ENCODE measurements at places on chromosomes 4 and X. TPM values are rescaled to one million over a fixed set of nuclear protein-coding genes. Genes with fewer than 3 reads are reported as not detected.
A peak's percentile ranks its signal among the peaks of the same experiment; 100 is the strongest.

Gene PDK3
- total RNA-seq, result 20.6 TPM

Gene GPC3
- 2.8 TPM for total RNA-seq

Gene PDGFRA
- 45.8 TPM for total RNA-seq

Gene BTC
- total RNA-seq, result 1.8 TPM

Gene DUSP21
- total RNA-seq, result not detected

Gene RRH
- 0.19 TPM for total RNA-seq

Gene EXOC1L
- not detected for total RNA-seq

Gene SPP1
- total RNA-seq, result 0.15 TPM

GRCh38 chr4:7068279-7068842, 497 bp upstream of the GRPEL1 start:
- no peaks in the 10 kb centered on the region for H3K36me3 ChIP-seq
- DNase-seq, result no peak
- no peaks in the 10 kb centered on the region for H3K27me3 ChIP-seq
- H3K4me3 ChIP-seq, result peak overlapping the region; percentile 74
- H3K4me1 ChIP-seq, result peaks cover 47% of the 10 kb centered on the region

DNA sequence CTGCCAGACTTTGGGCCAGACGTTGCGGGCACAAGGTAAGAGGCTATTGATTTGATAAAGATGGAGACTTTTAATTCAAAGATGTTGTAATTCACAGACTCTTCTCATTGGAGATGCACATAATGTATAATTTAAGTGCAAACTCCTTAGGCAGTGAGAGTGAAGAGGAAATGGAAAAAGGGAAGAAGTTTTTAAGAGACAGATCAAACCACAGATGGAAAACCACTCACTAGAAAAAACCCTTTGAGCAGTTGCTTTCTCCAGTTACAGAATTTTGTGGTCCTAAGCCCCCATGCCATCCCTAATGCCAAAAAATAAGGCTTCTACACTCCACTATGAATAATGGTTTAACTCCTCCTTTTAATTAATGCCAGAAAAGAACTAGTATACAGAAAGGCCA, 977.1 kb upstream of the PRKX start:
- no peaks in the 10 kb centered on the region for H3K27me3 ChIP-seq
- no peak overlapping the region for H3K27ac ChIP-seq

DNA sequence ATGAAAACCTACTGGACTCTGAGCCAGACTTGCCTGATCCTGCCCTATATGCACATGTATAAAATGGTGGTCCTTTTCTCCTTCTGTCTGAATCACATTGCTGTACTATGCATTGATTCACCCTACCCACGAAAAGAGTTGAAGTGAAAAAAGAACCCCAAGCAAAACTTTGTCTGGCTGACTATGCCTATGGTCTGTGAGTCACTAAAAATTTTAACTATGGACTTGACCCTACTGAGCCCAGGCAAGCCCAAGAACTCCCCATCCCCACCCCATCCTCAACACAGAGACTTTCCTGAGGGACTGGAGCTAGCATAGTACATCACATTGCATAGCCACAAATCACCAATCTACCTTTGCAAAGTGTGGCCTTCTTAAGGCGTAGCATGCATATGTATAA, 116.6 kb upstream of the TENM3 start:
- H3K36me3 ChIP-seq, result no peaks in the 10 kb centered on the region
- H3K4me1 ChIP-seq, result no peaks in the 10 kb centered on the region
- no peak for DNase-seq
- H3K27ac ChIP-seq, result no peak overlapping the region
- no peaks in the 10 kb centered on the region for H3K27me3 ChIP-seq
- no peak overlapping the region for H3K4me3 ChIP-seq

DNA sequence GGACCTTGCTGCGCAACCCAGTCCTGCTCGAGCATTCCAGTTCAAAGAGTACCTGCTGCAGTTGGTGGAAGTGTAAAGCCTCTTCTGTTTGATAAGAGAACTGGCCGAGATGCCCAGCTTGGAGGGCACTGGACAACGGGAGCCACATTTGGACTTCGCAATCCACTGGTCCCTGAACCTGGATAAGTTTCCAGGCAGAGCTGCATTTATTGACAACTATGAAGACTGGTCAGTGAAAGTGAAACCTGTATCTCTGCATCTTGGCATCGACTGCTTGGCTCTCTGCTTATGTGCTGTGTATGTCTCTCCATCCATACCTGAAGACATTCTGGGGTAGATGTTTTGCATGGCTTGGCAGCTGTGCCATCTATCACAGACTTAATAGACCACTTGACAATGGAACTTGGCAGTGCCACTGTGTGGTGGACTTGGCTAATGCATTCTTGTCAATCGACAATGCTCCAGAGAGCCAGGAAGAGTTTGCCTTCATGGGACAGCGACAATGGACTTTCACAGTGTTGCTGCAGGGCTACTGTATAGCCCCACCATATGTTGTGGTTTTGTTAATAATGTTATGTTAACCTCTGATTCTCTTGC, 43.5 kb upstream of the ZBTB33 start:
- no peaks in the 10 kb centered on the region for H3K27me3 ChIP-seq
- no peak for DNase-seq
- no peaks in the 10 kb centered on the region for H3K36me3 ChIP-seq
- no peak overlapping the region for H3K4me3 ChIP-seq

- H3K36me3 ChIP-seq, result no peaks in the 10 kb centered on the region
- H3K4me1 ChIP-seq, result no peaks in the 10 kb centered on the region
- no peak overlapping the region for H3K27ac ChIP-seq
- H3K4me3 ChIP-seq, result no peak overlapping the region
- no peak for DNase-seq
These were observed 43.8 kb upstream of the KCNIP4 start for GRCh38 chr4:21992330-21992729.

- no peak overlapping the region for H3K4me3 ChIP-seq
- H3K4me1 ChIP-seq, result no peaks in the 10 kb centered on the region
- no peaks in the 10 kb centered on the region for H3K36me3 ChIP-seq
- no peak overlapping the region for H3K27ac ChIP-seq
- no peaks in the 10 kb centered on the region for H3K27me3 ChIP-seq
These were observed 18.2 kb downstream of the TMEM156 start for GRCh38 chr4:39014028-39014427.

DNA sequence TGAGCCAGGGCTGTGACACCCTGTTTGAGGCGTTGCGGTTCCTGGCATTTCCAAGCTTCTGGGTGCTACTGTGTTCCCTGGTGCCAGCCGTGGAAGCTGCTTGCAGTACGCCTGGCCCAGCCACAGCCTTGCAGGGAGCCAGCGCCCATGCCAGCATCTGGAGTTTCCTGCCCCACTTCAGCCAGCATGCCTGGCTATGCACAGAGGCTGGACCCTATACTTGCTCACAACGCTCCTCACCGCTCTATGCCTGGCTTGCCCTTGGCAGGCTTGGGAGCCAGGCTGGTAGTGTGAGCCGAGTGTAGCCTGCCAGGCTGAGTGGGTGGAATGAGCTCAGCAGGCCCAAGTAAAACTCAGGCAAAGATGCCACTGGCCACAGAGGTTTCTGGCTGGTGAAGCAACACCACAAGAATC, 22.4 kb downstream of the PRRG1 start:
- DNase-seq, result no peak
- H3K27ac ChIP-seq, result no peak overlapping the region
- H3K27me3 ChIP-seq, result no peaks in the 10 kb centered on the region
- no peak overlapping the region for H3K4me3 ChIP-seq
- no peaks in the 10 kb centered on the region for H3K4me1 ChIP-seq

- H3K27ac ChIP-seq, result no peak overlapping the region
- no peaks in the 10 kb centered on the region for H3K36me3 ChIP-seq
- H3K4me3 ChIP-seq, result no peak overlapping the region
- no peaks in the 10 kb centered on the region for H3K4me1 ChIP-seq
- DNase-seq, result no peak
These were observed 138.7 kb downstream of the INPP4B start for GRCh38 chr4:142707401-142707800.

DNA sequence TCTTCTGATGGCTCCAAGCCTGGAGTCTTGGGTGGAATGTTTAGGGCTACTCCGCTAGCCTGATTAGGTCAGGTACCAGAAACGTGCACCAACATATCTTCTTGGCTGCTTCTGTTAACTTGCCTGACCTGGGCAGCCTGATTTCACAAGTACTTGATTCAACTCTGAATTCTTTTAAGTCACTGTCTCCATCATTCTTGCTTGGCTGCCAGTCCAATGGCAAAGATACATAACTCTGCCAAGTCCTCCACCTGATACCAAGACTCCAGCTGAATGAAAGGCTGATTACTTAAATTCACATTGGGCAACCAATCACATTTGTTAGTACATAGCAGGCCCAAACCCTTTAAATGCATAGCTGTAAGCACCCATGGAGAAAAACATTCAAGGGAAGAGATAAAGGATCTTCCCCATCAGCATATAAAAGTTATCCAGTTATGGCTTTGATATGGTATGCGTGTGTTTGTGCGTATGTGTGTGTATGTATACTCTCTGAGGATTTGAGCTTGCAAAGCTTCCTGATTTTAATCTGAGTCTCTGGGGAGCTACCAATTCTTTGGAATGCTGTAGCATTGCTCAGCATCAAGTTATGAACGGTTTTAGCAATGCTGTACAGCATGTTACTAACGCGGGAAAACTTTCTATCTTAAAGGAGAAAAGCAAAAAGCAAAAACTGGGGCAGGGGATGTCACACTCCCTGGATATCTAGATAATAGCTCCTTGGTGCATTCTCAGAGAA, 917.2 kb downstream of the DMD start:
- H3K27ac ChIP-seq, result no peak overlapping the region
- H3K4me1 ChIP-seq, result no peaks in the 10 kb centered on the region
- H3K36me3 ChIP-seq, result no peaks in the 10 kb centered on the region
- H3K27me3 ChIP-seq, result no peaks in the 10 kb centered on the region
- DNase-seq, result no peak

DNA sequence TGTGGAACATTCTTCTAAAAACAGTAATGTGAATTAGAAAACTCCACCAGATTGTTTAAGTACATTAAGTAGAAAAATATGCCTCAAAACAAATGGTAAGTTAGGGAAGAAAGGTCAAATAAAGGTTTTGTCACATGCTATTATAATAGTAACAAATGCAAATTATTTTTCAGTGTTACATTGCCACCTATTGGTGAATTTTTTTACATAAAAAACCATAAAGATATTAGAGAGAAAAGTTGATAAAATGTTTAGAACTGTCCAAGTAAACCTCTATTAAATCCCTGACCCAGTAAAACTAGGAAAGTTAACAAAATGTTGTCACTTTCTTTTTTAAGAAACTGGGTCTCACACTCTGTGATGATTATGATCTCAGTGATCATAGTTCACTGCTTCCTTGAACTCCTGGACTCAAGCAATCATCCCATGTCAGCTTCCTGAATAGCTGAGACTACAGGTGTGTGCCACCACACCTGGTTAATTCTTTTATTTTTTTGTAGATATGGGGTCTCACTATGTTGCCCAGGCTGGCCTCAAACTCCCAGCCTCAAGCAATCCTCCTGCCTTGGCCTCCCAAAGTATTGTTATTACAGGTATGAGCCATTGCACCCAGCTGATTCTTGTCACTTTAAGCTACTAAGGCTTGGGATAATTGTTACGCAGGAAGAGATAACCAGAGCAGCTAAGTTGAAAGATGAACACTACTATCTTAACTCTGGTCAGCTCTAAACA, 157.6 kb downstream of the ATRX start:
- DNase-seq, result no peak
- no peak overlapping the region for H3K27ac ChIP-seq
- no peaks in the 10 kb centered on the region for H3K27me3 ChIP-seq
- peaks cover 26% of the 10 kb centered on the region for H3K36me3 ChIP-seq
- H3K4me1 ChIP-seq, result no peaks in the 10 kb centered on the region

DNA sequence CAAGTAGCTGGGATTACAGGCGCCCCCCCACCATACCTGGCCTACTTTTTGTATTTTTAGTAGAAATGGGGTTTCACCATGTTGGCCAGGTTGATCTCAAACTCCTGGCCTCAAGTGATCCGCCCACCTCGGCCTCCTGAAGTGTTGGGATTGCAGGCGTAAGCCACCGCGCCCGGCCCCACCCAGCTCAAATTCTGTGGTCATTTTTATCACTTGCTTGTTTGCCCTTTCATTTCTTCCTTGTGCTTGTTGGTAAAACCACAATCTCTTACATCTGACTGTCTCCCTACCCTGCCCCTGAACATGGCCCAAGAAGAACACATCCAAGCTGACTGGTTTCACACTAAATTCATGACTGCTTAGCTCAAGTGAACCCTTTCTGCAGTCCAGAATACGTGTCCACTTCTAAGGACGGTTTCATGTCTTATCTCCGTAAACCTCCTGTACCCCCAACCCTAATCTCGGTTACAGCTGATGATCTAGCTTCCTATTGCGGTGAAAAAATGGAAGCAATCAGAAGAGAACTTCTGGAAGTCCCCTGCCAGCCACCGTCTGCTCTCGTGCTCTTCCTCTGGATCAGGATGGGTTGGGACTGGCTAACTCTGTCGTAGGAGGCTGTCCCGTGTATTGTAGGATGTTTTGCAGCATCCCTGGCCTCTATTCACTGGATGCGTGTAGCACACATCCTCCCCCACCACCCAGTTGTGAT, 5.4 kb upstream of the RS1 start:
- peaks cover 6% of the 10 kb centered on the region for H3K4me1 ChIP-seq
- H3K27me3 ChIP-seq, result no peaks in the 10 kb centered on the region
- no peak for DNase-seq
- no peaks in the 10 kb centered on the region for H3K36me3 ChIP-seq

DNA sequence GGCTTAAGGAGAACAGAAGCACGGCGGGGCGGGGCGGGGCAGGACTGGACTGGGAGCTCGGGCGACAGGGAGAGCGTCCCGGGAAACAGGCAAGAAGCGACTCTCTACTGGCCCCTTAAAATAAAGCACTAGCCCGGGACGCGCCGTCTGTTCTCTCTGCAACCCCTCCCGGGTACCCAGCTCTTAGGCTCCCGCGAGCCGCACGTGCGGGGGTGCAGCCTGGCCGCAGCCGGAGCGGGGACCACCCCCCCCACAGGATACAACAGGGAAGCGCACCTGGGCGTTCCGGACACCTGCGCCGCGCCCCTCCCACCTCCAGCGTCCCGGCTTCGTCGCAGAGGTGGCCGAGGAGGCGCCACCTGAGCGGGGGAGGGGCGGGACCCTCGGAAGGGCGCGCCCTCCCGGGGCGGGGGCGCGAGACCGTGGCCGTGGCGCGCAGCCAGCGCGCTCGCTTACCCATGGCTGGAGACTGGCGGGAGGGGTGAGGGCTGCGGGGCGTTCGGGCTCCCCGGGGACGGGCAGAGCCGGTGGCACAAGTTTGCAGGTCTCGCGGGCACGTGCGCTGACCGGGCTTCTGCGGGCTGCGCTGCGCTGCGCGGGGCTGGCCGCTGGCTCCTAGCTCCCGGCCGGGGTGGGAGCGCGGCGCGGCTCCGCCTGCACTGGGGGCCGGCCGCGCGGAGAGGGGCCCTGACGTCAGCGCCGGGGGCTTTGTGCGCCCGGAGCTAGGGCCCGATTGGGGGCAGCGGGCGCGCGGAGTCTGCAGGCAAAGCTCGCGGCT, 91.5 kb downstream of the GEMIN8 start:
- no peaks in the 10 kb centered on the region for H3K36me3 ChIP-seq
- DNase-seq, result no peak
- peak overlapping the region; percentile 62 for H3K4me3 ChIP-seq
- H3K27me3 ChIP-seq, result peaks cover 3% of the 10 kb centered on the region

DNA sequence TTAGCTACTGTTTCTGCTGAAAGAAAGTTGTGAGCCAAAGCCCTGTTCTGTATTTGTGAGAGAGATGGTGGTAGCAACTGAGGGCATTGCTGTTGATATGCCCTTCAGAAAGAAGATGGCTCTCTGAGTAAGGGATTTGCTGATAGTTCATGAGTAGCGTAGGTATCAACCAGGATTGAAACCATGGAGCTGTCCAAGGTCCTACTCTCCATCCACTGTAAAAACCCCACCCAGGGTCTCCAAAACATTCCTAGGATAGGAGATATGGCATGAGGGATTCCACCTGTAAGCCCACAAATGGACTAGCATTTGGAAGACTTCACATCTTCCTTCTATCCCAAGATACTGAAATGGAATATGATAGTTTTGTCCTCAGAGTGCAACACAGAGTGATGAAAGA, 277.1 kb upstream of the PRKX start:
- H3K4me3 ChIP-seq, result no peak overlapping the region
- no peak overlapping the region for H3K27ac ChIP-seq
- DNase-seq, result no peak
- no peaks in the 10 kb centered on the region for H3K36me3 ChIP-seq

Data from esophagus squamous epithelium (tissue), 5 donors.